Activated CD4-positive, alpha-beta T cell treated with anti-CD3 and anti-CD28 coated beads for 24 hours (primary cell): ENCODE measurements at places on chromosomes 5 and 9.

- peak; percentile 38 for DNase-seq
Observed at GRCh38 chr5:174910245-174910737, 185.9 kb downstream of the MSX2 start.

GRCh38 chr5:57316798-57317327, 143.0 kb downstream of the GPBP1 start:
- DNase-seq, result no peak

DNA sequence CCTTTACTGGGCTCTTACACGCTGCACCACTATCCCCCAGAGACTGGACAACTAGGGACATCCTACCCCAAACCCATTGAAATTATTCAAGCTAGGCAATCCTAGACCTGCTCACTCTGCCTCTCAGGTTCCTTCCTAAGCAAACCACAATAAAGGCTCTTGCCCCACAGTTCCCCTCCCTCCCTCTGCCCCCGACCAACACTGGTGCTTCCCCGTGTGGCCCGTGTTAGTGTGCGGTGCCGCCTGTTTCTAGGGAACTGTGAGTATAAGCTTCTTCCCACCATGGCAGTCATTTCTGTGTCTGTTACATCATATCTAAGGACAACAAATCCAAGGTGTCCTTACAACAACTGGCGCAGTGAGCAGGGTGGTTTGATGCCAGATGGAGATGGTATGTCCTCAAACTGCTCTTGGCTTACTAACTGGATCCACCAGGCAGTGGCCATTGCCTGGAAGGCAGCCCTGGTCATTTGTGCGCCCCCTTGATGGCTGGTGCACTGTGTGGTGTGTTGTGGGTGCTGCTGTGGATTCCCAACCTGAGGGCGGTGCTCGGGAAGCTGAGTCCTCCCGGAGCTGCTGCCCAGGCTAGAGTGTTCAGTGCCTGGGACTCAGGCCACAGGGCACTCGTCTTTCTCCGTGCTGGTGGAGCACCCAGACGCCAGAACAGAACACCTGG, 8.4 kb upstream of the MXD3 start:
- DNase-seq, result no peak

- DNase-seq, result no peak
Observed at GRCh38 chr9:18822850-18823249, 210.2 kb downstream of the SAXO1 start.

DNA sequence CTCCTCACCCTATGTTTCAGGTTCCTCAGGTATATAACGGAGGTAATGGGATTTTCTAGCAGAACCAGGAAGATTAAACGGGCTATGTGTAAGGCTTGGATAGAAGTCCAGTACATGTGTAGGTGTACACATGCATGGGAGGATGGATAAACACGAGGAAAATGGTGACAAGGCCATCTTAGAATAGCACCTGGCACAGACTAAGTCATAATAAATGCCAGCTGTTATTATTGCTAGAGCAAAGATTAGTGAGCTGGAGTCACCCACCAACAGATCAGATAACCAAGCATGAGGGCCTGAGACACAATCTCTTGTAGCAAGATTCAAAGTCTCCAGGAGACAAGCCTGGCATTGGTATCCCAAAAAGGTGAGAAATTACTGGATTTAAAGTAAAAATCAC, 21.1 kb downstream of the SPOCK1 start:
- DNase-seq, result no peak

GRCh38 chr9:98021306-98022040, 35.1 kb upstream of the NANS start:
- no peak for DNase-seq

DNA sequence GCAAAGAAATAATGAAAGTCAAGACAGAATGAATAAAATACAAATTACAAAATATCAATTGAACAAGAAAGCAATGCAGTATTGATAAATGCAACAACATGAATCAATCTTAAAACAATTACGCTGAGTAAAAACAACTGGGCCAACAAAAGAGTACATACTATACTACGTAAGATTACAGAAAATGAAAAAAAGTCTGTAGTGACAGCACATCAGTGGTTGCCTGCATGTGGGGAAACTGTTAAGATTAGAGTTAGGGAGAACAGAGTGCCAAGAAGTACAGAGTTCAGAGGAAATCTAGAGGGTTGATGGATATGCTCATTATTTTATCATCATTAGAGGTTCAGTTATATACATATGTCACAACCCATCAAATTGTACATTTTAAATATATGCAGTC, 706.6 kb upstream of the ACO1 start:
- DNase-seq, result no peak
